Stimulated activated CD8-positive, alpha-beta memory T cell treated with anti-CD3 and anti-CD28 coated beads, Interleukin-4, amount 100 ng/mL, for 4 hours (primary cell): ENCODE measurements at places on chromosomes 7 and 10.

- DNase-seq: no peak
Observed at GRCh38 chr10:88383276-88383675, 199.8 kb downstream of the RNLS start.

DNA sequence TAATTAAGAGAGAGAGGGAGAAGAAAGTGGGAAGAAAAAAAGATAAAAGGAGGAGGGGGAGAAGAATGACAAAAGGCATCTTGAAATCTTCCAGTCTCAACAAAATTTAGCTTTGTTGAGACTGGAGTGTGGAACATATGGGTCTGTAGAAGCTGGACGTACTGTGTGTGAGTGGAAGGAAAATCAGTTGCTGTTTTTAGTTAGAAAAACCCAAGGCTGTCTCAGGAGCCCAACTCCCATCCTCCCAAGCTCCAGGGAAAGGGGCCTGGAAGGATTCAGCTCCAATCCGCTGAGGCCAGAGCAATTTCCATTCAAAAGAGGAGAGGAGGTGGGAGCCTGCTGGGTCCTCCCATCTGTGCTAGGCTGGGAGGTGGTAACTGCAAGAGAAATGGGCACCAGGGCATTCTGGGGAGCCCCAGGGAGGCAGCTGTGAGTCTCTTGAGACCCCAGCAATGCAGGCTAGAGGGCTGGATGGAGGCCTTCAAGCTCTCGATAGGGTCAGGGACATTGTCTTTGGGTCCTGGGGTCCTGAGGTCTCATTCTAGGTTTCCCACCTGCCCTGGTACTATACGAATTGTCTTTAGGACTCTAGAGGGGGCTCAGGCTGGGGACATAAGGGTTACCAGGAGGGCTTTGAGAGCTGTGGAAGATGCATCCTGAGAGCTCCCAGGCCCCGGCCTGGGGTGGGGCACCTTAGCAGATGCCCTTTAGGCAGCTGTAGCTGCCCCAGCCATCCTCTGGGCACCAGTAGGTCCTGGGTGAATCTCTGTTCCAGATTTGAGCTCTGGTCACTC, 21.4 kb downstream of the ADCYAP1R1 start:
- no peak for DNase-seq

- DNase-seq: no peak
Observed at GRCh38 chr7:133155146-133155545, 73.3 kb upstream of the CHCHD3 start.

- no peak for DNase-seq
Observed at GRCh38 chr7:96304573-96304972, 17.3 kb downstream of the SLC25A13 start.

DNA sequence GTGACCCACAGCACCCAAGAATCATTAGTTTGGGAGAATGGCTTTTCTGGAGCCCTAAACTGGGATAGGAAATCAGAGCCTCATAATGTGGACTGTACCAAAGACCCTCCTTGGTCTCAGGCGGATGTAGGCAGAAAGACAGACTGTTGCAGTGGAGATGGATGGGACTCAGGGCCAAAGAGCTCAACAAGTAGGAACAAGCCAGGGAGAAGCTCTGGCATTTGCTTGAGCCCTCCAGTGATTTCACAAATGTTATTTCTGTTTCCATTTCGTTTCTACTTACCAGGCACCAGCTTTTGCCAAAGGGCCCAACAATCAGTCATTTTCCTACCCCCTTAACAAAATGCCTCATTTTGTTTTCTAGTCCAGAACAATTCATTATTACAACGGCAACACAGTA, 762.7 kb downstream of the KCNMA1 start:
- DNase-seq: no peak

DNA sequence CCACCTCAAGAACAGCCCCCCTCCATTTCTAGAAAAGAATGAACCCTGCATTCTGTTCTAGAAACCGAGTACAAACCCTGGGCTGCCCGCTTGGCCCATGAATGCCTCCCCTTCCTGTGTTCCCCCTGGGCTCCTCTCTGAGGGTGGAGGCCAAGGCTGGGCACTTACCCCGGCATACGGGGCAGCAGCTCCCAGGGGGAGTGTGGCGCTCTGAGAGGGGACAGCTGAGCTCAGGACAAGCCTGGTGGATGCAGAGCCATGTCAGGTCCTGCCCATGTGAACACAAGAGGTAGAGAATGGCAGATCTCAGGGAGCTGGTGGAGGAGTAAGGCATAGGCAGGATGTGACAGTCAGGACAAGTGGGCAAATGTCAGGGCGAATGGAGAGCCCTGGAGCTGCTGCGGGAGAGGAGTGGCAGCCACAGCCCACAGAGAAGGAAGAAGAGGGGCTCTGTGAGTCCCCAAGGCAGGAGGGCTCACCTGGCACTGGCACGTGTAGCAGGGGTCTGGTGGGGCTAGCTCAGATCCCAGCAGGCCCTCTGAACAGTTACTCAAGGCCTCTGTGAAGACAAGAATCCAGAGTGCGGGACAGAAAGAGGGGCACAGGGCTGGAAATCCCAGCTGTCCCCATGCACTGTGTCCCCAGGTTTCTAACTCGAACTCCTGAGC, 18.9 kb downstream of the ATP6V1F start:
- no peak for DNase-seq

GRCh38 chr7:3911685-3912084, 610.6 kb downstream of the SDK1 start:
- no peak for DNase-seq
